ENCODE measurements at places on chromosomes 12 and 14. TPM values are rescaled to one million over a fixed set of nuclear protein-coding genes. Genes with fewer than 3 reads are reported as not detected.

DNA sequence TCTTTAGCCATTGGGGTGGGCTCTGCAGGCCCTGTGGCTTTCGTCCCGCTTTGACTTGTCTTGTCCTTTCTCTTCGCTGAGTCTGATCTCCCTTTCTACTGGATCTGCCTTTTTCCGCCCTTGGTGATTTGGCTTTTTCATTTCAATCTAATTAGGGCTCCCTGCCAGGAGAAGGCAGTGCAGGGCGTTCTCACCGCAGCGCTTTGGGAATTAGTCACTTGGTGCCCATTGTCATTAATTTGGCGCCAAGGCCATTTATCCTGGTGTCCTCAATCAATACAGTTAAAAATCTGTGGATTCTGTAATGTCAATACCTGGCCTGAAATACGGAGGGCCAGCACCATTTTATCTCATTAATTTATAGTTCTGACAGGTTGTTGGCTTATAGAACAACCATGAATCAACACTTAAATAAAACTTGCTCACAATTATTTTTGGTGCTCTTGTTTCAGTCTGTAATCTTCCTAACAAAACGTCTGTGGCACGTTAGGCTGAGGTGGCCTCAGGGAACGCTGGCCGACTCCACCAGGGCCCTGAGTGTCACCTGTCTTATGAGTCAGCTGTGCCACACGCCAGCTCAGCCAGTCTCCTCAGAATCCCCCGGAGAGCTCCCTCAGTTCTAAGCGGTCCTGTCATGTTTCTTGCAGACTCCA lies 115.7 kb downstream of the BEGAIN start:
- DNase-seq, result no peak

GRCh38 chr14:59438195-59438647 lies 27.0 kb downstream of the GPR135 start:
- no peak for DNase-seq

- DNase-seq, result no peak
Measured at GRCh38 chr14:74309125-74310022, 6.6 kb upstream of the ABCD4 start.

DNA sequence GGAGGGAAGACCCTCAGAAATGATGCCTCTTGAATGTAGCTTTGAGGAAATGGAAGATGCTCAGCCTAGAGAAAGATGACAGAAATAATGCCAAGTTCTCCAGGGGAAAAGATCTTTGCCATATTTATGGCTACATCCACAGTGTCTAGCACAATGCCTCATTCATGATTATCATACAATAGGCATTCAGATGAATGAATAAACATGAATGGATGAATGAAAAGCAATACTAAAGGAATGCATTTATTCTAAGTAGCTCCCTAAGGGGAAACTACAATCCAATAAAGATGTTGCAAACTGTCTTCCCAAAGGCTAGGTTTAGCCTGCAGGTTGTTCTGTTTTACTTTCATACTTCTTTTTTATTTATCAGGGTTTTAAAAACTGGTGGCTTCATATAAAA lies 12.0 kb downstream of the TMTC1 start:
- no peak for DNase-seq

- DNase-seq, result peak; percentile 42
Measured at GRCh38 chr12:110750784-110751461, 8.2 kb upstream of the PPP1CC start.

DNA sequence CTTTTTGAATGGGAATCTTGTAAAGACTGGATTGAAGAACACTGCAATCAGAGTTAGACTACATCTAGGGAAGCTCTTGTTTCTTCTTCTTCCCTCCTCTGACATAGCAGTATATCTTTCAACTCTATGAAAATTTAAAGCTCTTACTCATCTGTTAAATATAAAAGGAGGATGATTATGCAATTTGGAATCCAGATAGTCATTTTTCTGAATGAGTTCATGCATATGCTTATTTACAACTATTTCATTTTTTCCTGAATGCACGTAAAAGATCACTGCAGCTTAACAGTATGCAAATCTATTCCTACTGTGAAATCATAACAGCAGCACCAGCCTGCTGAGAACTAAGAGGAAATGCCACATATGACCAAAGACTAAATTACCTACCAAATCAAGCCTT lies 133.5 kb upstream of the TMCC3 start:
- DNase-seq, result peak; percentile 65

GRCh38 chr12:122021193-122021821 lies 377 bp upstream of the BCL7A start:
- no peak for DNase-seq

GRCh38 chr12:124031058-124031457 lies 58.0 kb downstream of the ZNF664 start:
- no peak for DNase-seq

- no peak for DNase-seq
Measured at GRCh38 chr12:101946233-101946611, 68.8 kb downstream of the DRAM1 start.

GRCh38 chr12:30978639-30979038 lies 52.1 kb downstream of the TSPAN11 start:
- no peak for DNase-seq

DNA sequence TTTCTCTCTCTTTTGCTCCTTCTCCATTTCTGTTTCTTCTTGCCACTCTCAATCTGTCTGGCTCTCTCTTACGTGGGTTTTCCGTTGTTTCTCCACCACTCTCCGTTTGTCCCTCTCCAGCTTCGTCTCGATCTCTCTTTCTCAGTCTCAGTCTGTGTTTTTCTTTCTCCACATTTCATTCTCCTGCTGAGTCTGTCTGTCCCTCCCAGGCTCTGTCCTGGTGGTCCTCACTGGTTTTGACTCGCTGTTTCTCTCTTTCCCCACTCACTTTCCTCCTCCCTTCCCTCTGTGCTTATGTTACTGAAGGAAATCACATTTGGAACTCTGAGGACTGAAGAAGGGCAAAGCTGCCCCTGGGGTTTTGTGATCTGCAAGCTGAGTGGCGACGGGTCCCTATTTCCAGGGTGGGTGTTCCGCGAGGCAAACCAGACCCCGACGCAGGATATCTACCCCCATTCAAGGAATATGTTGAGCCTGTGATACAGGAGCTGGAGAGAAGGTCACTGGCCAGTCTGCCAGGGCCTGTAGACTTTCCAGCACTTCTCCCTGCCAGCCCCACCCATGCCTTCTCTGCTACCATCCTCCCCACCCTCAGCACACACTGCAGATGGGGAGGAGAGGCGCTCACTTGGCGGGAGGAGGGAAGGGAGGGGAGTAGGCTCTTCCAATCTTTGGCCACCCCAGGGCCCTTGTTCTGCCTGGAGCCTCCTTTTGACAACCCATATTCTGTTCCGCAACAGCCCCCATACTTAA lies 102.7 kb upstream of the MAP1LC3B2 start:
- peak; percentile 57 for DNase-seq

DNA sequence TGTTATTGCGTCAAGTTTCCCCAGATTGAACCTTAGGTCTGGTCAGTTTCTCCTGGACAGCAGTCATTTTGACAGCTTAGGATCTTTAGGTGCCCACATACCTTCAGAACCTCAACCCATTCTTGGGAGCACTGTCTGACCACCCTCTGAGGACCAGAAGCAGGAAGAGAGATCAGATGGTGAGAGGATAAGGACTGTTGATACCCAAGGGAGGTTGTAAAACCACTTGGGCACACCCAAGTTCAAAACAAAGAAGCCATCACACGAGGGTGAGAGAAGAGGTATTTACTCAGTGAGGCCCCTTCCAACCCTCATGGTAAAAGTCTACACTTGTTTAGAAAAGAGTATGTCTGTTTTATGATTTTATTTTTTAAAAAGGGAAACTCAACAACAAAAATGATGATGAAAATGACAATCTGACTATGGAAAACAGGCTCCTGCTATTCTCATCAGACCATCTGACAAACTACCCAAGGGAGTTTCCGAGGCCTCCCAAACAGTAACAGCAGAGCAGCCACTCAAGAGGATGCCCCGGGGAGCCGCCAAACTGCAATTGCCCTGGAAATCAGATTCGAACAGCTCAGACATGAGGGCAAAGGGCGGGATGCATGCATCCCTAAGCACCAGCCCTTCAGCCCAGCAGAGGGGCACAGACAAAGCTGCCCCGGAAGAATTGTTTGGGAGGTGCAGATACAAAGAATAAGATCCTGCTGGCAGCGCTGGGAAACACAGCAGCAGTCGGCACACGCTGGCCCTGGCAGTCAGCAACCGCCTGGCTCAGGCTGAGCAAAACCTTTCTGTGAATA lies 162.6 kb upstream of the PLEKHG7 start:
- no peak for DNase-seq

GRCh38 chr12:45128637-45129036 lies 77.7 kb upstream of the DBX2 start:
- no peak for DNase-seq

- DNase-seq, result no peak
Measured at GRCh38 chr14:73266317-73266716, 29.0 kb downstream of the PAPLN start.

DNA sequence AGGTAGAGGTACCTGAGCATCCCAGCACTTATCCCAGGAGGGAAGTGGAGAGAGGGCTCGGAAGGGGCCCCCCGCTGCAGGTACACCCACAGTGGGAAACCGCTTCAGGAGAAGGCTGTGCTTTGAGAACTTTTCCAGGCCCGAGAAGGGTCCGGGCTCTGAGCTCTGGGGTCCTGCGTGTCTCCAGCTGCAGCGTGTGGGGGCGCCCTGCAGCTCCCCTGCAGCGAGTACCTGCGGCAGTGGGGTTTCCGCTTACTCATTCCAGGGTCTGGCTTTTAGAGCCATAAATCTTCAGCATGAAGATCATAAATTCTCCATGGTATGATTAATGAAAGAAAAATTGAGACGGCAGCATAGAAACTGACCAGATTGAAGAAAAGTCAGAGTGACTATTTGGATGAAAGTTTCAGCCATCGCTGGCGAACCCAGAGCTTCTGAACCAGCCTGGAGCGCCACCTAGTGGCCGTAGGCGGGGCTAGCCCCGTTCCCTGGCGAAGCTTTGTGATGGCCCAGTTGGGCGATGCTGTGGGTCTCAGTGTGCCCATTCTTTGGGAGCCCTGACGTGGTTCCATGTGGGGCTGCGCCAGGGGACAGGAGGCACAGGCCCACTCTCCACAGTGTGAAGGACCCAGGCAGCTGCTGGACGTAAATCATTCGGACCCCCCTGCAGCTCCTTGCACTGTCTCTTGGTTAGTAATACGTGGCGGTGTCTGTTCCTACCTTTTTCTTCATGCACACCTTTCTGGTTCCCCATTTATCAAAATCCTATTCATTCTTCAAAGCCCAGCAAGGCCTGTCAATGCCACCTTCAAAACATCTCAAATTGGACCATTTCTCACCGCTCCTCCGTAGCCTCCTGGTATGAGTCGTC lies 198.2 kb downstream of the TSPAN9 start:
- peak; percentile 67 for DNase-seq

DNA sequence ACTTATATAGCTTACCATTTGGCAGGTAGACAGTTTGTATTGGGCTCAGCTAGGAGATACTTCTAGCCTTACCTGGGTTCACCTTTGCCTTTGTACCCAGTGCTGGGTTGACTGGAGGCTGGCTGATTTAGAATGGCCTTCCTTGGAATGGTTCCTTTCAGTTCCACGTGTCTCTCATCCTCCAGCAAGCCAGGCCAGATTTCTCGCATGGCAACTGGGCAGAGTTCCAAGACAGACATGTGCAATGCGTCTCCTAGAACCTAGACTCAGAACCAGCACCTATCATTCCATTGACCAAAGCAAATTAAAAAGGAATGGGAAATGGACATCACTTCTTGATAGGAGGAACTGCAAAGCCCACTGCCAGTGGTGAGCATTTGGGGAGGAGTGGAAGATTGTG lies 79.1 kb upstream of the BDKRB2 start:
- DNase-seq, result peak; percentile 43

DNA sequence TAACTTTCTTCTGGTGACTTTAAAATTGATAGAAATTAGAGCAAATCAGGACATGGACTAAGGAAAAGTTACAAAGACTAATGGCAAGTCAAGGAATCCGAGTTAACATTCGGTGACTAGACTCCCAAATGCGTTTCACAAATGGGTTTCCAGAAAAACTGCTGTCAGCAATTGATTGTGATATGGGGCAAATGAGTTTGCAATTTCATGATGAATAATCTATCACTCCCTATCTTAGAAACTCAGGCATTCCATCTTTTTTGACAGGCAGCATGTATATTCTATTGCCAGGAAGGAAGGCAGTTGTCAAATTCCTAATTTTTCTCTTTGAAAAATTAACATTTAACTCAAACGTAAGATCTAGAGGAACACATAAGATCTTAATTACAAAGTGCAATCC lies 40.5 kb upstream of the PLXNC1 start:
- DNase-seq, result no peak

DNA sequence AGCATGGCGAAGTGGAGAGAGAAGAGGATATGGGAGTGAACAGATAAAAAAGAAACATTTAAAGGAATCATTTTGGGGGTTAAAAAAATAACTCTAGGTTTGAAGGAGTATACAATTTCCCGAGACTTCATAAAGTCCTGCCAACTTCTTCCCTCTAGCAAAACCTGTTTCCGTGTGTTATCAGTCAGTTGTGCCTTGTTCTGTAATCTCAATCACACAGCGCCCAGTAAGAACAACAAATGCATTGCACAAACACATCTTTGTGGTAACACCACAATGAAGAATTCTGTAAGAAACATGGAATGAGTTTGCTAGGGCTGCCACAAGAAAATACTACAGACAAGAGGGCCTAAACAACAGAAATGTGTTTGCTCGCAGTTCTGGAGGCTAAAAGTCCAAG lies 144.7 kb upstream of the FUT8 start:
- DNase-seq, result no peak

GRCh38 chr12:6959058-6959804 lies 8.1 kb downstream of the PTPN6 start:
- DNase-seq, result peak; percentile 40

DNA sequence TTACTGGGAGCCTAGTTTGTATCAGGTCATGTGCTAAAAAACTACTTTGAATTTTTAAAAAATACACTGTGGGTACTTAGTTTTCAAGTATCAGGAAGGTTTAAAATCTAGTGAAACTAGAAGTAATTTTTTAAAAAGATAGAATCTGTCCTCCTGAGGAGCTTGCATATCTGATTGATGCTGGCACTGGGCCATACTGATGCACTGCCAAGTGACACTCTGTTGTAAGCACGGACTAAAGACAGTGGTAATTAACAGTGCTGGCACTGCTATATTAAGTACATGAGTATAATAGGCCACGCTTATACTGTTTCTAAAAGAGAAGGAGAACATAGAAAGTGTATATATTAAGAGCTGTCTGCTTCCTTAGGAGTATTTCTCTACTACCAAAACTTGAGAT lies 10.0 kb upstream of the TBC1D30 start:
- no peak for DNase-seq

GRCh38 chr12:32395026-32395425 lies 4.3 kb upstream of the FGD4 start:
- no peak for DNase-seq

DNA sequence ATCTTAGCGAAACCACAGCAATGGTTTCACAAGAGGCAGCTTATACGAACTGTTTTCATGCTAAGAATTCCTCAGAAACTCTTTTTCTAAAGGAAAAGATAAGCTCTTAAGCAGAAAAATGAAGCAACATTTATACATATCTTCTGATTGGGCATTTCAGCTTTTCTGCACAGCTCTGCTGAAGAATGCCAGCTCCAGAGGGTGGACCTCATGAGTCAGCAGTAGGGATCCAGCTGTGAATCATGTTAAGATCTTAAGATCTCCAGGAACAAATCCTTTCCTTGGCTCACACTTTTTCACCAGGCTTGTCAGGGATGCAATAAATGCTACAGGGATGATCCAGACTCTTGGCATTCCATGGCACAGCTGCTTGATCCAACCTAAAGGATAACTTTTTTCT lies 477.1 kb upstream of the CCDC196 start:
- peak; percentile 95 for DNase-seq

The WASHC4 gene
- total RNA-seq, result 174 TPM

The ESPL1 gene
- 8.4 TPM for total RNA-seq

The KRT75 gene
- total RNA-seq, result not detected

The SMIM41 gene
- total RNA-seq, result not detected

The PTGER2 gene
- total RNA-seq, result 2.9 TPM

Measured in umbilical cord (tissue), 2 donors.